ENCODE measurements at places on chromosomes 5 and 9.

DNA sequence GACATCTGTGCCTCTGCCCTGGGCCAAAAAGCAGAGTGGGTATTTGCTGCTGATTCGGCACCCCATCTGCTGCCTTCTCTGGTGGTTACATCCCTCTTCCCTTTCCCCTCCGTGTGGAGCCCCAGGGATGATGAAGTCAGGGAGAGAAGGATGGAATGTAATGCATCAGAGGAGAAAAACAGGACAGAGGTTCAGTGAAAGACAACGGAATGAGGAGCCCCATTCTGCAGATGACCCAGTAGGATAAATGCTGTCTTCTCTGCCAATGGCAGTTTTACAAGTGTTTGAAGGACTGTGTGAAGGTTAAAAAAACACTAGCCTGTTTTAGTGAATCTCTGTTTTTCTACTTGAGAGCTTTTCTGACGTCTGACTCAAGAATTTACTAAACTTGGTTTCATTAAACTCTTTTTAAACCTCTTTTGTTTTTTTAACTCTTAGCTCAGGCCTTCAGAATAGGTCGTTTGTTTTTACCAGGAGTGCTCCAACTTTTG lies 86.3 kb downstream of the NLN start:
- DNase-seq = no peak

GRCh38 chr9:107905308-107906020 lies 415.9 kb upstream of the KLF4 start:
- DNase-seq = no peak

DNA sequence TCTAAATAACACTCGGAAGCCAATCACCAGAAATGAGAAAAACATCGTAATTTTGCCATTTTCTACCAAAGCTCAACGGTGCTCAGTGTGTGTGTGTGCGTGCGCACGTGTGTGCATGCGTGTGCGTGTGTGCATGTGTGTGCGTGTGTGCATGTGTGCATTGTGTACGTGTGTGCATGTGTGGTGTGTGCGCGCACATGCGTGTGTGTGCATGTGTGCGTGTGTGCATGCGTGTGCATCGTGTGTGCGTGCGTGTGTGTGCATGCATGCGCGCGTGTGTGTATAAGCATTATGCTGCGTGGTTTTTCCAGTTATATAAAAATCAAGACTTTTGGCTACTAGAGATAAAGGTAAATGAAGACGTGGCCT lies 165.0 kb downstream of the DAB2IP start:
- DNase-seq = no peak

- DNase-seq = no peak
Observed at GRCh38 chr5:100772548-100772947, 130.5 kb downstream of the ST8SIA4 start.

DNA sequence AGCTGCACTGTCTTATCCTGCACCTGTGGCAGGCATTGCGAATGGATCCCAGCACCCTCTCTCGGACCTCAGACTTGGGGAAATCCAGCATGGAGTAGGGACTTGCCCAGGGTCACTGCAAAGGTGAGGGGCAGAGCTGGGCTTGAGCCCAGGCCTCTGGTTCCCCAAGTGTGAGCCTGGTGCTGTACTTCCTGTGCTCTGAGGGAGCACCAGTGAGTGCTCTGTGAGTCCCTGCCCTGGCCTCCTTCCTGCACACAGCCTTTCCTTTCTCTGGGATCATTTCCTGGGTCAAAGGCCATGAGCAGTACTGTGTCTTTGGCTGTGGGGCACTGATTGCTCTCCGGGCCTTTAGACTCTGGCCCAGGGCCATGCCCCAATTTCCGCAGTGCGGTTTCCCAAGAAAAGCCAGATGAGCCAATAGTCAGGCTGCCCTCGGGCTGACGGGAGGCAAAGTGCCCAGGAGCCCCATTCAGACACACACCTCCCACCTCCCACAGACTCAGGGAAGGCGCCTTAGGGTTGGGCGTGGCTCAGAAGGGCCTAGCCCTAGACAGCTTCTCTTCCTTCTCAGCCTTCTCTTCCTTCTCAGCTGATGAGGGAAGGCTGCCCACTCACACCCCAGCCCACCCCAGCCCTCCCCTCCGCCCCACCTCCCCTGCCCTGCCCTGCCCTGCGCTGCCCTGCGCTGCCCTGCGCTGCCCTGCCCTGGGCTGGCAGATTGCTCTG lies 23.3 kb upstream of the TRIM14 start:
- no peak for DNase-seq

Measured in stimulated activated CD8-positive, alpha-beta memory T cell treated with anti-CD3 and anti-CD28 coated beads, Interleukin-4, amount 100 ng/mL, for 1 hour (primary cell).